ENCODE measurements at places on chromosomes 16 and 17.

DNA sequence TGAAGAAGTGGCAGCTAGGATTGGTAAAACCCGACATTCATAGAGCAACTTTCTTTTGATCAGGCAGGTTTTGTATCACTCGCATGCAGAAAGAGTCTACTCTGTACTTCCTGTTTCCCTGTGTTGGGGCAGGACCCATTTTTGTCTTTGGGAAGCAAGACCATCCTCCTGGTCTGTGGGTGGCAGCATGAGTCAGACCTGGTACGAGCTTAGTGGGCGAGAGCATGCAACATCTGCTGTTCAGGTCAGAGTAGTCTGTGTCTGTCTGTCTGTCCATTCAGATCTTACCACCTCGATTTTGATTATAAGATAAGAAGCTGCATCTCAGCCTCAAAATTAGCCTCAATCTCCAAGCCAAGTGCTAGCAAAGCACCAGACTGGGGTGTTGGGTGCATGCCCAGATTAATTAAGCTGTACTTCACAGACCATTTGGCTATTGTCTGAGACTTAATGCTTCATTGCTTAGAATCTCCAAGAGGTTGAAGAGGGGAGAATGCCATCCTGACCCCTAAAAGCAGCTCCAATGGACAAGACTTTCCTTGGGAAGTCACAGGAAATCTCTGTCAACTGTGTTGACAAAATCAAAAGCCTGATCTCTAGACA, 110.9 kb downstream of the XYLT1 start:
- DNase-seq, result no peak

- no peak for DNase-seq
These were observed 3.2 kb downstream of the B3GNT9 start for GRCh38 chr16:67147437-67148140.

DNA sequence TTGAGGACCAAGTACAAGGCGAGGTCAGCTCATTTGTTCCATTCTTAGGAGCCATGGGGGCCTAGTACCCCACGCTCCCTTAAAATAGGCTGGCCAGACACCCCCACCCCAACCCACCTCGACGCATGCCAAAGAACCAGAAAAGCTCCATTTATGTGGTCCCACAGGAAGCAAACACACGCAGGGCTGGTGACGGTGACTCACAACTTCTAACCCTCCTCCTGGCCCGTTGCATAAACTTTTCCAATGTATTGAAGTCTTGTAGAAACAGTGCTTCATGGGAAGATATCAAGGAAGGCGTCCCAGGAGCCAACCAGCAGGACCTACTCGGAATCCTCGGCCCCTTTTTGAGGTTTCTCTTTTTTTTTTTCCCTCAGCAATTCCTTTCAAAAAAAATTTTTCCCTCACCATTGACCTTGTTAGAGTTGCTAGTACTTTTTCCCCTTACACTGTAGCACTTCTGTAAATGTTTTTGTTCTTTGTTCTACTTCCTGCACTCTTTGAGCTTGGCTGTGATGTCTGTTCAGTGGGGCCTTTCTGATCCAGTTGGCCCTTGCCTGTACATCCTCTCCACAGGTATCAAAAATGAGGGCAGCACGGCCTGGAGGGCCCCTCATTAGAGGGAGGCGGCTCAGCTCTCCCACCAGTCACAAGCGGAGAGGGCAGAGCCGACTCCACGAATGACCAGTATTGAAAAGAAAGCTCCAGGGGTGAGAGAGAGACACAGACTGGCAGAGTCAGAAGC, 208.3 kb downstream of the RGS9 start:
- no peak for DNase-seq

DNA sequence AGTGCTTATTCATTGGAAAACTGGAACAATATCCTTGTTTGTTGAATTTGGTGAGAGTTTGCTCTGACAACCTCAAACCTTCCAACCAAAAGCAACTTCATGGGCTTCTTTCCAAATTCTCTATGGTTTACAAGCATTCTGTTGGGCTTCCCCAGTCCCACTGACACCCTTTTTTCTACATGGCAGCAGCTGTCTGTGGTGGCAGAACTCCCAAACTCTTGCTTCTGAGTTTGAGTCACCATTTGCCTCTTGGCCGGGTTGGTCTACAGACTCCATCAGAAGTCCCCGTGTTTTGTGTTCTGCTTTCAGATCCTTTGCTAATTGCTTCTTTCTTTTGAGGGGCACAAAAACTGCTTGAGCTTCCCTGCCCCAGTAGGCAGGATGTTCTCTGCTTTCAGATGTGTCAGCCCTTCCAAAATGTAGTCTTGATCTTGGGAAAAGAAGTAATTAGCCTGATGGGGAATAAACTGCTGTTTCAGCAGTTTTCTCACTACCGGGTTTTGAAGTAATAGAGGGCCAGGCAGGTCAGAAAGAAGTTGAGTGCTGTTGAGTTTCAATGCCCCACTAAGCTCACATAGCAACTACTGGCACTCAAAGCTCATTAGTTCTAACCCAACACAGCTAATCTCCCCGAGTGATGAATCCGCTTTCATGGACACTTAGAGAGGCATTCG, 80.7 kb downstream of the HS3ST3A1 start:
- DNase-seq, result no peak

- DNase-seq, result no peak
These were observed 1.2 kb downstream of the GPRC5B start for GRCh38 chr16:19883296-19883965.

DNA sequence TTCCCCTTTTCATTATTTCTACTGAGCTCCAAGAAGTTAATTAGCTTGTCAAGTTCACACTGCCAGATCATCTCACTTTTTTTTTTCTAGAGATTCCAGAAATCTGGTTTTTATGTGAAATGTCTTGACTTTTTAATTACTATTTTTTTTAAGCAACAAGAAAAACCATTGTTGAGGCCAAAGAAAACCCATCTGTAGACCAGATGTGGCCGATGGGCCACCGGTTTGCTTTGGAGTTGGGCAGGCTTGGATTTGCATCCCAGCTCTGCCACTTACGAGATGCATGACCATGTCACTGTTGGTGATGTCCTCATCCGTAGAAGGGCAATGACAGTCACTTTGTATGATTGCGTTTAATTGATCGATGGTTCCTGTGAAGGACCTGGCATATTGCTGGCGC, 34.2 kb upstream of the MRTFB start:
- no peak for DNase-seq

DNA sequence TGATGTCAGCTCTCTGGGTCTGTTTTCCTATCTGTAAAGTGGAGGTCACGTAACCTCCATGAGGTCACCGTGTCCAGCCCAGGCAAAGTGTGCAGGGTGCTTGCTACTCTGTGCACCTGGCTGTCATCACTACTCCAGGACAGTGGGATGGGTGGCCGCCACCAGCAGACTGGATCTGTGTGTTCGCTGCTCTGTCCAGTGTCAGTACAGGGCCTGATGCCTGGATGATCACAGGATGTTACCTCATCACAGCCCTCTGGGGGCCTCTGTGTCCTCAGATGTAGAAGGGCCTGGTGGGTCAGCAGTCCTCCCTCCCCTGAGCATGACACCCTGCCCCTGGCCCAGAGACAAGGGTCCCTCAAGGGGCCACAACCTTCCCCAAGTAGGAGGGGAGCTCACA, 80.0 kb downstream of the KCNJ18 start:
- no peak for DNase-seq

GRCh38 chr17:58362368-58363014, 10.5 kb upstream of the SUPT4H1 start:
- DNase-seq, result no peak

- DNase-seq, result no peak
These were observed 83.5 kb downstream of the ABCC6 start for GRCh38 chr16:16139806-16140205.

GRCh38 chr17:70892527-70892926, 723.2 kb downstream of the KCNJ2 start:
- no peak for DNase-seq

DNA sequence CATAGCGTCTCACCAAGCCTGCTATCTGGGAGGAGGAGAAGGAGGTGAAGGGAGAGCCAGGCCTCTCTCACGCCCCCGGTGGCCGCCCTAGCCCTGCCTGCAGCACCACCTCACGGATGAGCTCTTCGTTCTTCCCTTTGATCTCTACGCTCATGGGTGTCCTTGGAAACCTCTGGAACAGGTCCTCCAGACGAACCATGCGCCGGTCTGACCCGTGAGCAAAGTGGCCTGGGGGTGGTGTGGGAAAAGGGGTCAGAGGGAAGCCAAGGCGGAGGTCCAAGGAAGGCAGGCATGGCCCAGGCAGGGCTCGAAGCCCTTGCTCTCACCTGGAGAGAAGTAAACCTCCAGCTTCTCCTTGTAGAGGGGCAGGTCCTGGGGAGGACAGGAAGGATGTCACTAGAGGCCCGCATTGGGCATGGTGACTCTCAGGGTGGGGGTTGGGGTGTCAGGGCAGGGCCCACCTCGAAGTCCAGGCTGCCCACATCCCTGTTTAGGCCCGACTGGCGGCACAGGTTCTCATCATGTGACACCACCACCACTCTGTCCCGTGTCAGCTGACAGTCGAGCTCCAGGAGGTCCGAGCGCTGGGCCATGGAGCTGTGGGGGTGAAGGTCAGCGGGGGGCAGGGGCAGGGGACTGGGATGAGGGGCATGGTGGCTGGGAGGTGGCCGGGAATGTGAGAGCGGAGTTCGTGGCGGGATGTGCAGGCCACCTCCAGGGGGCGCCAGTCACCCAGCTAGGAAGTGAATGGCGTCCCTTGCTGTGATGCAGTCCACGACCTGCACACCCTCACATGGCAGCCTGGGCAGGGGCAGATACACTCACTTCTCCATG, 923 bp downstream of the GDPD3 start:
- peak; percentile 57 for DNase-seq

DNA sequence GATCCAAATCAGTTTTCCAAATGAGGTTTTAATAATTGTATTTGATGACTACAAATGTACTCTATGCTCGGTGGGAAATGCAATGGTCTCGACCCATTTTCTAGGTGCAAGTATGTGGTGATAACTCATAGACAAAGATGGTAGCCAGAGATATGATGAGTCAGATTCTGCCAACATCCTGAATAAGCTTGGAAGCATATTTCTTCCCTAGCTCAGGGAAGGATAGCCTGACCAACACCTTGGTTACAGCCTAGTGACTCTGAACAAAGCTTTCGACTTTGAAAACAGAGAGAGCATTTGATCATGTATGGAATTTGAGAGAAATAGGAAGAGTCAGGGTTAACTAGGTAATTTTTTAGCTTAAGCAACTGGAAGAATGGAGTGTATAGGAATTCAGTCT, 128.3 kb upstream of the MYOCD start:
- DNase-seq, result no peak

DNA sequence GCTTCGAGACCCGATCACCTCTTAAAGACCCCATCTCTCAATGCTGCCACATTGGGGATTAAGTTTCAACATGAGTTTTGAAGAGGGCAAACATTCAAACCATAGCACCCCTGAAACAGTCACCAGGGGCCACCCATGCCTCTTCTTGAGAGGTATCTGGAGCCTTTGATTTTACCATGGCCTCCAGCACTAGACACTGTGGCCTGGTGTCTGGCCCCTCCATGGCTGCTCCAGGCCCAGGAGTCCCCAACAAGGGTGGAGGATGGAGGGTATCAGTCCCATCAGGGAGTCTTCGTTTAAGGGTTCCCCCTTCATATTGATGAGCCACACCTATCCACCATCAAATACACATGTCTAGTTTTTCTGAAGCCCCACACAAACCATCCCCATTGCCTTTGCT, 66.5 kb upstream of the CDH5 start:
- DNase-seq, result no peak

DNA sequence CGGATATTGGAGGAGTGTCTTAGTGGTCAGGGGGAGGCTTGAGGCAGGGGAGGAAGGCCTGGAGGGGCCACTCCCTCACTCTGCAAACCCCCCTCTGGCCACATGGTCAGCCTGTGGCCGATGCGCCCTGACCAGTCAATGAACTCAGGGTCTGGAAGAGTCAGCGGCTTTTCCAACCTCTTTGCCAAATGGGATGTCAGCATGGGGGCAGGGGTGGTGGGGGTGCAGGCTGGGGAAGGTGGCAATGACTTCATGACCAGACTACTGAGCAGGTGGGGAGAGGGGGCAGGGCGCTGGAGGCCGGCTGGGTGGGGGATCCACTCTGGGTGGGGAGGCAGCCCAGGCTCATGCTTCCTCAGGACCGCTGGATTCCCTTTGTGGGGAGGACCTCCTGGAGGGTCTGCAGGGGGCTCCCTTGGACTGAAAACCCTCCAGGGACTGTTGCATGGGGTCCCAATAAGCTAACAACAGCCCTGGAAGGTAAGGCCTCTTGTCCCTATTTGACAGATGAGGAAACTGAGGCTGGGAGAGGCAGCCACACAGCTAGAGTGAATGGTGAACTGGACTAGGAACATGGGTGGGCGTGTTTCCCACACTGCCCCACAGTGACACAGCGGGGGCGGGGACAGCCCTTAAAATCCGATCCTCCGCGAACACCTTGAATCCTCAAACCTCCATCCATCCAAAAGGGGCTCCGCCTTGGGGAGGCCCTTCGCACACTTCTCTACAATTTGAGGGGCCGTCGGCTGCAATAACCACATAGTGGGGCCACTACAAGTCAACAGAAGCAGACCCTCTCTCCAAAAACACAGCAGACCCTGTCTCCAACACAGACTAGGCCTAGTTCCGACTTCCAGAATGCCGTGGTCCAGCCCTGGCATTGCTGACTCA, 81.0 kb upstream of the TOB1 start:
- no peak for DNase-seq

DNA sequence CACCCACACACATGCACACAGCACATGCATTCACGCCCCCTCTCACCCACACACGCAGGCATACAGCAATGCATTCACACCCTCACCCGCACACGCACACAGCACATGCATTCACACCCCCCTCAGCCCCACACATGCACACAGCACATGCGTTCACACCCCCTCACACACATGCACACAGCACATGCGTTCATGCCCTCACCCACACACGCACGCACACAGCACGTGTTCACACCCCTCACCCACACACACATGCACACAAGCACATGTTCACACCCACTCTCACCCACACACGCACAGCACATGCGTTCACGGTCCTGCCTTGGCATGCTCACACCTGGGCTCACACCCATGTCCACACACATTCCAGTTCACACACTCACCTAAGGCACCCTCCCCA, 64.2 kb downstream of the ENGASE start:
- DNase-seq, result no peak

- DNase-seq, result no peak
These were observed 241.0 kb downstream of the XYLT1 start for GRCh38 chr16:17229766-17230165.

DNA sequence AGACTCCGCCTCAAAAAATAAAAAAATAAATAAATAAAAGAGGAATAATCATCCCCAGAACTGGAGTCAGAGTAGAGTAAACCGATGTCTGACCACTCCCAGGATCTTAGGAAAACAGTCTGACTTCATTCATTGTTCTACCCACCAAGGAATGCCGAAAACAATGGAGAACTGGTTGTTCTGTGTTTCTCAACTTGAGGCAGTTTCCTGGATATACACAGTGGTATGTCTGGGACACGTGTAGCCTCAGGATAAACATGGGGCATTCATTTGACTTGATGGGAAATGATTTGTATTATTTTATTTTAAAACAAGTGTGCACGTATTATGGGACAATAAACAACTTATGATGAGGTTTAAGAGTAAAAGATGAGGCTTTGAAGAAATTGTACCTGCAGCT, 32.8 kb upstream of the PAFAH1B1 start:
- no peak for DNase-seq

- DNase-seq, result no peak
These were observed 3.8 kb downstream of the ARHGDIA start for GRCh38 chr17:81867170-81867990.

GRCh38 chr17:37276475-37276874, 99.3 kb upstream of the C17orf78 start:
- no peak for DNase-seq
